Thymus (tissue), 14 donors: ENCODE measurements at places on chromosomes 11 and 22. TPM values are rescaled to one million over a fixed set of nuclear protein-coding genes. Genes with fewer than 3 reads are reported as not detected.

TIMP3 gene
- polyA plus RNA-seq, result 29.7 TPM

DNA sequence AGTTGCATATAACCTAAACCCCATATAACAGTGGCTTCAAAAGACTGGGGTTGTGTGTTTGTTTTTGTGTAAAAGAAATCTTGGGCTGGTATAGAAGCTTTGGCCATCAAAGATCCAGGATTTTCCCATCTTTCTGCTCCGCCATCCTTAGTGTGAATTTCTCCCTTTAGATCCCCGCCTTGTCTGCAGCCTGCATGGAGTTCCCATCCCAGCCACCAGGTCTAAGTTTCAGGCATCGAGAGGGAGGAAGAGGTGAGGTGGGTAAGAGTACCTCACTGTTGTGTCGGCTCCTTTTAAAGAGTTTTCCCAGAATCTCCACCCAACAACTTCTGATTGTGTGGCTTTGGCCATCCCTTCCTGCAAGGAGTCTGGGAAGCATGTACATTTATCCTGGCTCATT, 195.5 kb upstream of the SORL1-AS1 start:
- DNase-seq, result no peak

- DNase-seq, result peak; percentile 4
Measured at GRCh38 chr11:14969901-14970323, 2.2 kb downstream of the CALCA start.

LGALS12 gene
- 0.21 TPM for polyA plus RNA-seq

CKAP5 gene
- polyA plus RNA-seq, result 11.2 TPM

- DNase-seq, result no peak
Measured at GRCh38 chr11:77035580-77035979, 1.4 kb downstream of the B3GNT6 start.

MYO18B gene
- polyA plus RNA-seq, result 2.4 TPM

MMP11 gene
- polyA plus RNA-seq, result 3.8 TPM

GRCh38 chr11:3004481-3004880, 12.4 kb upstream of the NAP1L4 start:
- no peak for DNase-seq

CARD18 gene
- polyA plus RNA-seq, result 13.9 TPM

- no peak for DNase-seq
Measured at GRCh38 chr11:37104380-37104779, 506.3 kb upstream of the RAG2 start.

SPI1 gene
- polyA plus RNA-seq, result 40.0 TPM

ESAM gene
- 21.7 TPM for polyA plus RNA-seq

- DNase-seq, result no peak
Measured at GRCh38 chr22:43447380-43447779, 35.6 kb downstream of the MPPED1 start.

DNA sequence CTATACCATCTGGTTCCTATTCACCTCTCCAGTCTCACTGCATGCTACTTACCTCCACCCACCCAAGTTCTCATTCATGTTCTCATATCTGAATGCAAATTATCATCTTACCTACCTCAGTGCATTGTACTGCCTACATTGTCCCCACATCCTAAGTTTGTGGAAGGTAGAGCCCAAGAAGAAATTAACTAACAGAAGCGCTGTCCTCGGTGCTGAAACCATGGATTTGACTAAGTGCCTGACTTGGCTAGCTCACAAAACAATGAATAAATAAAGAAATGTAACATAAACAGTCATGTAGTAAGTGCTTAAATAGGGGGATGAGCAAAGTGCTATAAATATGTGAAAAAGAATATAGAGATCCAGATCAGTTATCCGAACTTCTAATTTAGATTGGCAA, 63.2 kb downstream of the GRIA4 start:
- peak; percentile 33 for DNase-seq

CSF2RB gene
- 14.6 TPM for polyA plus RNA-seq

CXCR5 gene
- polyA plus RNA-seq, result 1.3 TPM

DNA sequence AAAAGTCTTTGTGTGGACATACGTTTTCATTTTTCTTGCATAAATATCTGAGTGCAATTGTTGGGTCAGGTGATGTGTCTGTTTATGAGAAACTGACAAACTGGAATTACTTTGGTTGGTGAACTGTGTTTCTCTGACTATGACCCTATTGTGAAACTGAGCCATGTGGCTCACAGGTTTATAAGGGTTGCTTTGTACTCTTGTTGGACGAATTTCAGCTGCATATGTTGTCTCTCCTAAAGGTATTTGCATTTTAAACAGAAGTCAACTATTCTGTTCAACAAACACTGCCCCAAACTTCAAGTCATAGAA, 34.4 kb upstream of the RASD2 start:
- DNase-seq, result no peak

CST6 gene
- polyA plus RNA-seq, result 23.0 TPM

- no peak for DNase-seq
Measured at GRCh38 chr11:34300926-34301295, 56.9 kb downstream of the ABTB2 start.

RAB38 gene
- 12.5 TPM for polyA plus RNA-seq

GRCh38 chr11:98180511-98180910, 840.2 kb upstream of the CNTN5 start:
- DNase-seq, result no peak

MICAL2 gene
- 17.3 TPM for polyA plus RNA-seq

- DNase-seq, result peak; percentile 46
Measured at GRCh38 chr11:64649291-64649697, 58.3 kb downstream of the SLC22A12 start.

KDELR3 gene
- 1.9 TPM for polyA plus RNA-seq

DNA sequence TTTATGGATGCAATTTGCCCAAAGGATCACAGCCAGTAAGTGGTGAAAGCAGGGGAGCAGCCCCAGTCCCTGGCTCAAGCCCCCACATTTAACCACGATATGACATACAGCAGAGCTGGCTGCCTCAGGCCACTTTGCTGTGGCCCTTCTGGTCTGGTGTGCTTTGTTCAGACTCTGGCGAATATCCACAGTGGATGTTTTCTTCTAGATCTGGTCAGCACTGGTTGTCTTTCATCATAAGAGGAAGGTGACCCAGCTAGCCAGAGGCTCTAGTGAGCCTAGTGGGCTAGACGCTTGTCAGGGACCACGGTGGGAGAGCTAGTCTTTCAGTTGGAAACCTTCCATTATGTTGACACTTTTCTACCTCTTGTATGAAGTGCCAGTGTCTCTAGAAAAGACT, 42.5 kb downstream of the DGCR2 start:
- DNase-seq, result no peak

OR51B5 gene
- polyA plus RNA-seq, result 0.21 TPM

TMEM191B gene
- 2.0 TPM for polyA plus RNA-seq

DNA sequence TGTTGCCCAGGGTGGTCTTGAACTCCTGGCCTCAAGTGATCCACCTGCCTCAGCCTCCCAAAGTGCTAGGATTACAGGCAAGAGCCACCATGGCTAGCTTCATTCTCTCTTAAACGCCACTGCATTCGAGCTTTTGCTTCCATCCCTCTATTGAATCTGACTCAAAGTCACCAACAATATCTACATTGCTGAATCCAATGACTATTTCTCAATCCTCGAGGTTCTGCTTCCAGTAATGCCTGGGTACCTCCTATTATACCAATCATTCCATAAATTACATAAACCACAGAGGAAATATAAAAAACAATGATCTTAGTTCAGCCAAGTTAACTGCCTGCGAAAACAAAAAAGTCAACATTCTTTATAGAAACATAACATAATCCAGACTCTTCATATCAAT, 11.9 kb upstream of the NXF1 start:
- no peak for DNase-seq

DNA sequence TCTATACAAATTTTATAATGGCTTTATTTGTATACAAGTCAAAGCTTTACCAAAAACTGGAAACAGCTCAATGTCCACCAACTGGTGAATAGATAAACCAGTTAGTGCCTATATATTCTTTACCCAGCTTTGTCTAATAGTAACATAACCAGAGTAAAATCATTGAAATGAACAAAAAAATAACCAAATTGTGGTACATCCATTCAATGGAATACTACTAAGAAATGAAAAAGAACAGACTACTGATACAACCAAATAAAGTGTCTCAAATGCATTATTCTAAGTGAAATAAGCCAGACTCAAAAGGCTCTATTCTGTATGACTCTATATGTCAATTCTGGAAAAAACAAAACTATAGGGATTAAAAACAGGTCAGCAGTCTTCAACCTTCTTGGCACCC, 40.9 kb upstream of the LDLRAD3 start:
- DNase-seq, result no peak

DUSP8 gene
- 2.9 TPM for polyA plus RNA-seq

- no peak for DNase-seq
Measured at GRCh38 chr11:68092411-68092810, 28.8 kb downstream of the CHKA start.

DNA sequence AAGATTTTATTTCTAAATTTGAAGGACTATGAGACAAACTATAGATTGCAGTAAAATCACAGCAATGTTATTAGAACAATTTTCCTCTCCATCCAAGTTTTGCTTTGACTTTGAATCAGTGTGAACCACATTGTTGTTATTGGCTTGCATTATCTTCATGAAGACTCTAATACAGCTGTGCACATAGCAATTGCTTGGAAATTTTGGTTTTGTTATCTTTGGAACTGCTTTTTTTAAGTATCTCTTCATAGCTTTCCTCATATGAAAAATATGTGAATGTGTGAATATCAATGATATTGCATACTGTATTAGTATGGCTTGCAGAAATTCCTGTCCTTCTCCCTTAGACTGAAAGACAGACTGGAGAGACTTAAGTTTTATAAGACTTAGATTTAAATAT, 666.6 kb downstream of the LUZP2 start:
- no peak for DNase-seq

GRCh38 chr11:3166268-3167142, 1.4 kb upstream of the OSBPL5 start:
- DNase-seq, result no peak

DNA sequence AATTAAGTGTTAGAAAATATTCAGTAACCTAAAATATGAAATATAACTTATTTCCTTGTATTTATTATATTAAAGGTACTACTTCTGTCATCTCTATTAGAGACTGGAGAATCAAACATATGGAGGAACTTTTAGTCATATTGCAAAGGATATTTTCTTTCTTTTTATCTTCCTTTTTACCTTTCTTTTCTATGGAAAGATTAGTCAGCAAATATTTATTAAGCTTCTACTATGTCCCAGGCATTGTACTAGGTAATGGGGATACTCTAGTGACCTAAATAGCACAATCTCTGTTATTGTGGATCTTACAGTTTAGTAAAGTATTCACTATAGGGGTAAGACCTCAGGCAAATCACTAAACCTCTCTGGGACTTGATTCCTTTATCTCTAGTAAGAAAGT, 18.3 kb downstream of the SIK2 start:
- no peak for DNase-seq

ANO9 gene
- 114 TPM for polyA plus RNA-seq

SPON1 gene
- polyA plus RNA-seq, result 1.6 TPM

DNA sequence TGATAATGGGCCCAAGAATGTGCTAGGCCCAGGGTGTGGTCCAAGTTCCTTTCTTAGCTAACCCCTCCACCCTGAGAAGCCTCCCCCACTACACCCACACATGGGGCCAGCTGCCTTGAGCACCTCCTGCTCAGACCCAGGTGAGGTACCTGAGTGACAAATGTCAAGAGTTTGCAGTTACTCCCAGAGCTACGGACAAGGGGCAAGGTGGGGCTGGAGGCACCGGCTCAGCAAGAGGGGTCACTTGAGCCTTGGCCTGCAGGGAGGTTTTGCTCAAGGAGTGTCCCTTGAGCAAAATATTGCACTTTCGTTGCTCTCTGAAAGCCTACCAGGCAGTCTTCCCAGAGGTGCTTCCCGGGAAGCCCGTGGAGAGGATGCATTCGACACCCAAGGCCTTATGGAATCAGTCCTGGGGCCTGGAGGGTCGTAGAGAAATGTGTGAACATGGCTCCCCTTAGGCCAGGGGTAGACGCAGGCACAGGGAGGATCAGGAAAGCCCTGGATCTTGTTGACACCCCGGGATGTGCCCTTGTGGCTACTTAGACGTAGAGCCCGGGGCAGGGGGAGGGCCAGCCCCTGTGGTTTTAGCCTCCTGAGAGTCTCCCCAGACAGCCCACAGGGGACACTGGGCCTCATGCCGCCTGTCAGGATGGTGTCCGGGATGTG, 114.2 kb downstream of the KCNQ1 start:
- no peak for DNase-seq

ARRB1 gene
- polyA plus RNA-seq, result 4.1 TPM

MRPL23 gene
- 75.9 TPM for polyA plus RNA-seq

DNA sequence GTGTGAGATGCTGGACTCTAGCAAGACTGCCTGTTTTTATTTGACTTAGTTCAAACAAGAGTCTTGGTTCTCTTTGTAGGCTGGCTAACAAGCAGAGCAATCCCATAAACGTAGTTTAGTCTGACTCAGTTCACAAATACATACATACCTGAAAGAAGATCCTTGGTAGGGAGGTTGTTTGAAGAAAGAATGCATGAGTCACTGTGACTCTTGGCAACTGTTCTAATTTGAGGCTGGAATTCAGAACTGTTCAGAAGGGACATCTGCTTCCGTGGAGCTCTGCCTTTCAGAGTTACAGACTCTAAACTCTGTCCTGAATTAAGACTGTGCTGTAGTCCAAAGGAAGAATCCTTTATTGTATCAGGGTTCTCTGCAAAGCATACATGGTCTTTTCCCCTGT, 32.2 kb downstream of the C2CD3 start:
- no peak for DNase-seq
